ENCODE measurements at places on chromosomes 7 and 10. TPM values are rescaled to one million over a fixed set of nuclear protein-coding genes. Genes with fewer than 3 reads are reported as not detected.

DNA sequence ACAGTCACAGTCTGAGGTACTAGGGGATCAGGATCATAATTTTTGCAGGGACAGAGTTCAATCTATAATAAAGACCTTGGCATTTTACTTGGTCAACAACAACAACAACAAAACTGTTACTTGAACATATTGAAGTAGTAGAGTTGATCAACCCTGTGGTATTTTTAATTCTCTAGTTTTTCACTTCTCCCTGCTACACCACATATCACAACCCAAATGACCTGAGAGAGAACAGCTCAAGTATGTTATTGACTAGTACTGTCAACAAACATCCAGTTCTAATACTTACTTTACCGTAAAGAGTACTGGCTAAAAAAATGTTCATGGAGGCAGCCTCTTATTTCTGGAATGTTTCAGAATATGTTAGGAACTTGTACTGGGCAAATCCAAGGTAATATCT lies 90.5 kb upstream of the FAM3C start:
- no peaks in the 10 kb centered on the region for H3K36me3 ChIP-seq
- peaks cover 4% of the 10 kb centered on the region for H3K27me3 ChIP-seq
- no peak for DNase-seq
- no peaks in the 10 kb centered on the region for H3K4me1 ChIP-seq
- H3K27ac ChIP-seq, result no peak overlapping the region
- H3K4me3 ChIP-seq, result no peak overlapping the region

DNA sequence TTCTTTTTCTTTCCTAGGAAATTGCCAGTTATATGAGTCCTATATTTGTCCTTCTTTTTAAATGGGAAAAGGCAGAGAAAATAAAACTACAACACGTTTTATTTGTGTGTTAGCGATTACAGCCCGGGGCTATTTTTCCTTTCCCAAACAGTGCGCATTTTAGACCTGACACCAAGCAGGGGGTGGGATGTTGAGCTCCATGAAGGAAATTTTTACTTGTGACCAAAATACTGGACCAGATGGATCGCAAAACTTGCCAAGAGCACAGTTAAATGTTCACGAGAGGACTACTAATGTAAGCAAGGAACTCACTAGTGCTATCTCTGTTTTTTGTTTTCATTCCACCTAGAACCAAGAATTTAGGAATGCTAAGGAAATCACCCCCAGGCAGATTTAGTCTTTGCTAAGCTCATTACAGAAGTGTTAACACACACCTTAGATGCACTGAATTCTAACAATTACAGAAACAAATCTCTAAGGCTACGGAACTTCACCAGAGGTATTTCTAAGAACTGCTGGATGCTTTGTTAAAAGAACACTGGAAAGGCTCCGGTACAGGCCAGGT lies 114.8 kb downstream of the JAZF1 start:
- H3K27ac ChIP-seq, result no peak overlapping the region
- H3K36me3 ChIP-seq, result peaks cover 5% of the 10 kb centered on the region
- no peak for DNase-seq
- H3K4me3 ChIP-seq, result no peak overlapping the region
- H3K27me3 ChIP-seq, result peaks cover 9% of the 10 kb centered on the region
- peaks cover 6% of the 10 kb centered on the region for H3K4me1 ChIP-seq

GRCh38 chr7:25940086-25940906 lies 211.7 kb upstream of the NFE2L3 start:
- H3K4me1 ChIP-seq, result peaks cover 11% of the 10 kb centered on the region
- DNase-seq, result no peak
- H3K36me3 ChIP-seq, result no peaks in the 10 kb centered on the region
- peaks cover 25% of the 10 kb centered on the region for H3K27me3 ChIP-seq

- no peak for DNase-seq
- H3K4me1 ChIP-seq, result peaks cover 11% of the 10 kb centered on the region
- H3K36me3 ChIP-seq, result no peaks in the 10 kb centered on the region
- H3K27ac ChIP-seq, result no peak overlapping the region
- H3K27me3 ChIP-seq, result peaks cover 8% of the 10 kb centered on the region
Observed at GRCh38 chr10:62264702-62265436, 3.8 kb downstream of the RTKN2 start.

- H3K27me3 ChIP-seq, result peaks cover 30% of the 10 kb centered on the region
- H3K27ac ChIP-seq, result no peak overlapping the region
- H3K36me3 ChIP-seq, result no peaks in the 10 kb centered on the region
- no peak for DNase-seq
- no peaks in the 10 kb centered on the region for H3K4me1 ChIP-seq
- no peak overlapping the region for H3K4me3 ChIP-seq
Observed at GRCh38 chr10:125549653-125550052, 133.3 kb downstream of the TEX36 start.

DNA sequence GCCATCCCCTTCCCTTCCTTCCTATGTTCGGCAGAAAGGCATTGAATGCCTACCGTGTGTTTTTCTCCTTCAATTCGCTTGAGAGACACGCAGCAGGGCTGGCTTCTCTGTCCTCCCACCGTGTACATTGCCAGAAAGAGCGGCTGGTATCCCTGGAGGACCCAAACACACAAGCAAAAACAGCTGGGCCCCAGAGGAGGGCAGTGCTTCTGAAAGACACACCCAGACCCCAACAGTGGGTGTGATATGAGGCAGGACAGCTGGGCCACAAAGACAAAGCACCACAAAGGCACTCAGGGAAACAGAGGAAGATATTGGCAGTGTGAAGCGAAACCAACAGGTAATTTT lies 133.1 kb upstream of the SH2B2 start:
- H3K27ac ChIP-seq, result no peak overlapping the region
- H3K27me3 ChIP-seq, result no peaks in the 10 kb centered on the region
- H3K36me3 ChIP-seq, result peaks cover 8% of the 10 kb centered on the region
- no peak overlapping the region for H3K4me3 ChIP-seq

DNA sequence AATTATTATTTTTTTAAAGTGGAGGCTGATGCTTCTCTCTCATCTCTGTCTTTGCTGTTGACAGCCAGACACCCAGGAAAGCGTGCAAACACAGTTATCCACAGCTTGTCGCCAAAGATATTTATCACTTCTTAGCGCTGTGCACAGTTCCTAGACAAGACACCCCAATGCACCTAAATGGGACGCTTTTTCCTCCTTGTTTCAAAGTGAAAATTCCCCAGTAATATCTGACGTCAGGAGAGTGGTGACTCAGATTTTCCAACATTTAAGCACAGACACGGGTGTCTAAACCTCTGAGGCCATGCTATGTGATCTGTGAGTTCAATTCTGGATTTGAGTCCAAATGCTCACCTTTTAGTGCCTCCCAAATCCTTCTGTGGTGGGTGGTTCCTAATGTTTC lies 151.6 kb downstream of the EMX2 start:
- H3K27me3 ChIP-seq, result no peaks in the 10 kb centered on the region
- no peaks in the 10 kb centered on the region for H3K36me3 ChIP-seq
- no peak overlapping the region for H3K27ac ChIP-seq

- H3K4me1 ChIP-seq, result peaks cover 42% of the 10 kb centered on the region
- DNase-seq, result no peak
- H3K27me3 ChIP-seq, result no peaks in the 10 kb centered on the region
- no peaks in the 10 kb centered on the region for H3K36me3 ChIP-seq
- H3K4me3 ChIP-seq, result peak overlapping the region; percentile 78
- peak overlapping the region; percentile 89 for H3K27ac ChIP-seq
Observed at GRCh38 chr7:142477079-142477651, 219.3 kb upstream of the PRSS58 start.

DNA sequence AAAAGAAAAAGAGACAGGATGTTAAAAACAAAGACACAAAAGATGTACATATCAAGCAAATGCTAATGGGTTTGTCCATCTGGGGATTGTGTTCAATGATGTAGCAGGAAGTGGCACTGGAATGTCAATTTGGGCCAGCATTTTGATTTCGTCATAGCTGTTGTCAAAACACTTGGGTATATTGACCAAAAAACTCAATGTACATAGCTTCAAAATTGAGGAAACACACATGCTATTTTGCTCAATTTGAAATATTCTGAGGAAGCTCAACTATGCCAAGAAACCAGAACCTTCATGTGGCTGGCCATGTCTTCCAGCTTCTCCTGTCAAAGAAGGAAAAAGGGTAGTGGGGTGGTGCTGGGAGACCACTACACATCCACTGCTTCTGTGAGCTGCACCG lies 212.7 kb upstream of the GHITM start:
- H3K4me1 ChIP-seq, result no peaks in the 10 kb centered on the region
- H3K4me3 ChIP-seq, result no peak overlapping the region
- no peaks in the 10 kb centered on the region for H3K36me3 ChIP-seq

GRCh38 chr7:33503014-33503413 lies 373.6 kb downstream of the BBS9 start:
- H3K4me1 ChIP-seq, result no peaks in the 10 kb centered on the region
- H3K36me3 ChIP-seq, result peaks cover 6% of the 10 kb centered on the region
- H3K27me3 ChIP-seq, result no peaks in the 10 kb centered on the region
- no peak overlapping the region for H3K27ac ChIP-seq
- no peak for DNase-seq
- H3K4me3 ChIP-seq, result no peak overlapping the region

DNA sequence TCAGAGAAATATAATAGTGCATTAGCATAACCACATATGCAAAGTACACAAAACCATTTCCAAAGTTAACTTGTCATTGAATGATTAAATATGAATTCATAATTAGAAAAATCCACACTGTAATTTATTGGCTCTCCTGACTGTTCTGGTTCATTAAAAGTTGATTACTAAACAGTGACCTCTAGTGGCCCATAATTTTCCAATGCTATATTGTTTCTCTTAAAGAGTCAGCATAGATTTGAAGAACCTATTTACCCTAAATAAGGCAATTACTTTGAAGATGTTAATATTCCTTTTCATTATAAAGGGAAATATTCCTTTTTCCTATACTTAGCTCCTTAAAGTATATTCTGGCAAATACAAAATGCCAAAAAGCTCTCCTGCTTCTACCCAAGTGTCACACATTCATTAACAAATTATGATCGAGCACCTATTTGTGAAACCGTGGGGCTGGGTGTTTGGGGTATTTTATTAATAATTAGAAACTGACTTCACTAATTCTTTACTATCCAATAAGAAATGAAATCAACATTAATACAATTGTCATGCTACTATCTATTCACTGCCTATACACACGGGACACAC lies 86.2 kb downstream of the HIBADH start:
- H3K4me1 ChIP-seq, result no peaks in the 10 kb centered on the region
- peak; percentile 23 for DNase-seq
- peaks cover 16% of the 10 kb centered on the region for H3K36me3 ChIP-seq
- no peak overlapping the region for H3K4me3 ChIP-seq

GRCh38 chr10:122845783-122846332 lies at the start of gene CUZD1:
Gene CUZD1 (minus strand): TSS chr10:122845857. CDS start chr10:122845843, 14 bp downstream.
- no peaks in the 10 kb centered on the region for H3K27me3 ChIP-seq
- H3K27ac ChIP-seq, result no peak within 1 kb of the TSS
- peaks cover 13% of the 10 kb centered on the region for H3K36me3 ChIP-seq
- no peak for DNase-seq
- H3K4me3 ChIP-seq, result no peak within 1 kb of the TSS

DNA sequence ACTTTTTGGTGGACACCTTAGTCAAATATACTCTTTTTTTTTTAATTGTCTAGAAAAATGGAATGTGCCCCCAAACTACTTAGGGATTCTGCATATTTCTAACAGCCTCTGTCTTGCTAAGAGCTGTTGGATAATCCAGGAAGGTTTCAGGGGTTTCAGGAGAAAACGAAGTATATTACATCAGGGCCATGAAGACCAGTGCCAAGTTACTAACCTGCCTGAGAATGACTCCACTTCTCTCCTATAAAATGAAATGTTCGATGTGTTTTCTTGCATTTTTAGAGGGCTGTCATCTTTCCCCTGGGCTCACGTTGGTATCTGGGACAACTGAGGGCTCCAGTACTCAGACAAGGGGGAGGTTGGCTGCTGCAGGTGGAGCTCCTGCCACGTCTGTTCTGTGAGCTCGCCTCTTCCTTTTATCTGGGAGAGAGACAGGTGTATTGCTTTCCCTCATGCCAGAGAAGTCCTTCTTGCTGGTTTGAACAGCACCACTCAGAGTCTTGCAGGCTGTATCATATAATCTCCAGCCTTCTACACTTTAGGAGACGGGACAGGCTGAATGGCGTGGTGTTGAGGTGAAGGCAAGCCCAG lies 71.3 kb downstream of the CAMK1D start:
- peaks cover 2% of the 10 kb centered on the region for H3K36me3 ChIP-seq
- H3K27me3 ChIP-seq, result no peaks in the 10 kb centered on the region
- no peak overlapping the region for H3K4me3 ChIP-seq
- peaks cover 75% of the 10 kb centered on the region for H3K4me1 ChIP-seq
- no peak for DNase-seq

DNA sequence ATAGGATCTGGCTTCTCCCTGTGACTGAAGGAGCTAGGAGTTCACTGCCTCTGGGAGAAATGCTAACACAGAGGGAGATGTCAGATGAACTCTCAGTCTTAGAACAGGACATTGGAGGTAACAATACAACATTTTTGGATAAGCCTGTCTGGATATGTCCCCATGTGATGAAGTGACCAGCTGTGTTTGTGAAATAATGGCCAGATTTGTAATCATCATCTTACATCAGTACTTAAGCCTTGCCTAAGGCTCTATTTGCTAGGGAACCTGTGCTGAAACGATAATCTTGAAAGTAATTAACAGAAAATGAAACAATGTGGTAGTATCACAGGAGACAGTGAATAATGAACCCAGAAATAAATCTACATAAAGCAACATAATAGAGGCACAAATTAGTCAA lies 56.2 kb downstream of the CRPPA start:
- no peak overlapping the region for H3K4me3 ChIP-seq
- H3K27ac ChIP-seq, result no peak overlapping the region
- H3K27me3 ChIP-seq, result no peaks in the 10 kb centered on the region
- H3K4me1 ChIP-seq, result no peaks in the 10 kb centered on the region
- DNase-seq, result no peak

- H3K4me1 ChIP-seq, result peaks cover 2% of the 10 kb centered on the region
- H3K27ac ChIP-seq, result no peak overlapping the region
- H3K36me3 ChIP-seq, result no peaks in the 10 kb centered on the region
- DNase-seq, result no peak
Observed at GRCh38 chr7:14739168-14739840, 163.2 kb downstream of the DGKB start.

- H3K4me3 ChIP-seq, result no peak overlapping the region
- H3K4me1 ChIP-seq, result no peaks in the 10 kb centered on the region
- no peak overlapping the region for H3K27ac ChIP-seq
- H3K27me3 ChIP-seq, result no peaks in the 10 kb centered on the region
- H3K36me3 ChIP-seq, result no peaks in the 10 kb centered on the region
Observed at GRCh38 chr7:95411036-95411435, 14.9 kb upstream of the PON3 start.

DNA sequence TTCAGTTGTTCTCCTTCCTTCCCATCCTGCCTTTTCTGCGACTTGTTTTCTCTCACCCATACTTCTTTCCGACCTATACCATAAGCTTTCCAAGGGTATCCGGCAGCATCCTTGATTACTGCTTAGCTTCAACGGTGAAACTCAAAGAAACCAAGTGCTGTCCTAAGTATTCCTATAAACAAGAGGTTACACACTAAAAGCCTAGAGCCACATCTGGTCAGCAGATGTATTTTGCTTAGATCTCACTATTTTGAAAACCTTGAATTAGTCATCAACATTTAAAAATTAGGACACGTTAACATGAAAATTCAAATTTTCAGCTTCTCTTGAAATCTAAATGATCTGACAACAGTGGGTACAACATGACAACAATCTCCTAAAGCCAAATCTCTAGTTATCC lies 20.0 kb downstream of the ARHGAP21 start:
- H3K27ac ChIP-seq, result no peak overlapping the region
- peaks cover 9% of the 10 kb centered on the region for H3K4me1 ChIP-seq
- H3K36me3 ChIP-seq, result no peaks in the 10 kb centered on the region
- H3K4me3 ChIP-seq, result no peak overlapping the region
- DNase-seq, result no peak

Gene BEND7
- total RNA-seq, result not detected

Gene TMEM229A
- total RNA-seq, result not detected

Gene ADAM12
- 0.49 TPM for total RNA-seq

Gene CALHM1
- total RNA-seq, result not detected

Gene EFCAB10
- total RNA-seq, result 0.42 TPM

Gene ZNF518A
- total RNA-seq, result 25.8 TPM
